ENCODE measurements at places on chromosomes 2 and 18.

GRCh38 chr2:216950547-216950946 is 90.7 kb upstream of the TNP1 start:
- DNase-seq: no peak

GRCh38 chr2:57902578-57902977 is 144.0 kb upstream of the VRK2 start:
- no peak for DNase-seq

DNA sequence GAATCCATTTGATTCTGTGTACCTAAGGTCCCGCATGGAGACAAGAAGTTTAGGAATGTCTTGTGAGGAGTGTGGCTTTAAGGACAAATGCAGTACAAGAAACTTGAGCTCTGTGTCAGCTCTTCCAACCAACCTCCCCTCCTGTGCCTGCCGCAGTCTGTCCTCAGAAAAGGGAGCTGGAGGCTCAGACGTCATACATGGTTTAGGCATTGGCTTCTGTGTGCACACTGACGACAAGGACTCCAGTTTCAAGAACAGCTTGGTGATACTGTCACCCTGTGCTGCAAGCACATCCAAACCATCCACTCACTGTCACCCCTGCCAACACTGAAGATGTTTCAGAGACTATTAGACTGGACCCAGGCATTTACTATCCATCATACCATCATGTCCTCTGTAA is 470.4 kb downstream of the IRS1 start:
- no peak for DNase-seq

- DNase-seq: no peak
These were observed 26.1 kb upstream of the REG3G start for GRCh38 chr2:78999406-78999805.

- DNase-seq: no peak
These were observed 31.3 kb upstream of the DNAH7 start for GRCh38 chr2:196099916-196100315.

DNA sequence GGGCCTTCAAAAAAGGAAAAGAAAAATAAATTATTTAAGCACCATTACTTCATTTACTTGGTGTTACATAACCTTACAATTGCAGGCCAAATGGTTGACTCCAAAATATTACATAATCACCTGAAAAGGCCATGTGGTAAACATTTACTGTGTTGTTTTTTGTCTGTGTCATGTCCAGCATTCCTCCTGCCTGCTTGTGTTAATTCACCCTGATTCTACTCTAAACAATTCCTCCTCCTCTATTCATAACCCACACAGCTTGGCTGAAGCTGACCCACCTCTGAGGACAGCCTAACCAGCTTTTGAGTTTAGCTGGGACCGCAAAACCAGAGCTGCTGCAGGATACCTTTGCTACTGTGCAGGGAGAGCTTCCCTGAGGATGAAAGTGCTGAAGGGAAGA is 35.4 kb downstream of the TMX3 start:
- DNase-seq: no peak

DNA sequence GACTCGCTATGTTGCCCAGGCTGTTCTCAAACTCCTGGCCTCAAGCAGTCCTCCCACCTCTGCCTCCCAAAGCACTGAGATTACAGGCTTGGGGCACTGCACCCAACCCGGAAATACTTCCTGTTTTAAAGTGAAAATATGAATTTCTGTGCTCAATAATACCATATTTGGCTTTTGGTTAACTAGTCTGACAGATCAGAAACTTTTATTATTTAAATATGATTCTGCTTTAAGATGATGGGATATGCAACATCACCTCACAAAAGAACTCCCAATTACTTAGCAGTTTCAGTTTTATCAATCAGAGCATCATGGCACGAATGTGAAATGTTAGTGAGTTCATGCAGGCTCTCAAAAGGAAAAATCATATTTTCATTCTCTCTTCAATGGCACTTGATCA is 120.6 kb downstream of the PTRHD1 start:
- no peak for DNase-seq

- no peak for DNase-seq
These were observed 112.2 kb upstream of the TPO start for GRCh38 chr2:1301056-1301455.

DNA sequence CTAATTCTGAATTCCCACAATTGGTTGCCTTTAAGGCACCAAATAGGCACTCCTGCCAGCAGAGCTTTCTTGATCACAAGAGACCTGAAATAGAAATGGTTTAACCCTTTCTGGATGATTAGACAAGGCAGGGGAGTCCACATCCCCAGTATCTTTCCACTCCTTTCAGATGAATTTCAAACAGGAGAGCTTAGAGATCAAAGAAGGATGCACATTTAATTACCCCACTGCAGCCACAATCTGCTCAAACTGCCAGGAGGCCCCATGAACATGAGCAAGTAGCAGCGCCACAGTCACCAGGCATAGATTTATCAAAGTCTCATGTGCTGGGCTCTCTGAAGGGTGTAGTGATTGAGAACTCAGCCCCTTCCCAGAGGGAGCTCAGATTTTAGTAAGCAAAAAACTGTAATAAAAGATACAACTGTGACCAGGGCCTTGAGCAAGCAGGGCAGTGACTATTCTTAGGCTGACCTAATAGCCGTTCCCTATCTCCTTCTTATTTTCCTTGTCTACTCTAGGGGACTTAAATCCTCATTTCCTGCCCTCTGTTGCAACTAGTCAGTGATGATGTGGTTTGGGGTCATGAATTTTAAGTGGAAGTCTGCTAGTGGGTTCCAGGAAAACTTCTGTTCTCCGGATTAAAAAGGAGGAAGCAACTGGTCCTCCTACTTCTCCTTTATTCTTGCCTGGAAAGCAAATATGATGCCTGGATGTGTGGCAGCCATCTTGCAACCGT is 53.7 kb downstream of the SLC4A3 start:
- DNase-seq: no peak
